Activated T-helper 1 cell treated with anti-CD3 and anti-CD28 coated beads, Interleukin-12 subunit alpha, Interleukin-12 subunit beta, Interleukin-2, Interleukin-4 antibody, amounts not matched to agents 30 ng/mL and 10 ng/mL and 1 ng/mL, durations not matched to agents 14 hours and 24 hours and 36 hours (primary cell): ENCODE measurements at places on chromosomes 2 and 18. TPM values are rescaled to one million over a fixed set of nuclear protein-coding genes. Genes with fewer than 3 reads are reported as not detected.

The CD8B2 gene
- total RNA-seq, result 0.37 and 0.54 TPM in 2 replicates

The EDAR gene
- total RNA-seq, result 1.9 and 2.3 TPM in 2 replicates

The TCF23 gene
- total RNA-seq, result not detected in 2 replicates

The POMC gene
- 5.0 and 5.9 TPM in 2 replicates for total RNA-seq

The SAG gene
- 0.08 and 0.32 TPM in 2 replicates for total RNA-seq

The SLC4A1AP gene
- total RNA-seq, result 29.7 and 29.8 TPM in 2 replicates

The ANKMY1 gene
- total RNA-seq, result 21.9 and 25.2 TPM in 2 replicates

The ALK gene
- not detected in 2 replicates for total RNA-seq

The RND3 gene
- not detected in 2 replicates for total RNA-seq

The HOXD9 gene
- not detected in 2 replicates for total RNA-seq

The PSD4 gene
- total RNA-seq, result 249 and 257 TPM in 2 replicates

The PDE1A gene
- total RNA-seq, result not detected in 2 replicates

The CCDC74A gene
- total RNA-seq, result 1.4 and 1.6 TPM in 2 replicates

The EFHD1 gene
- total RNA-seq, result 0.13 and 0.54 TPM in 2 replicates

The TFCP2L1 gene
- total RNA-seq, result 0.02 TPM in 1 of 2 replicates, not detected in the other

The COLEC11 gene
- not detected in 2 replicates for total RNA-seq

The DHRS9 gene
- total RNA-seq, result 1.6 and 2.3 TPM in 2 replicates

The SANBR gene
- 2.0 and 2.2 TPM in 2 replicates for total RNA-seq

The TOGARAM2 gene
- 5.8 and 6.0 TPM in 2 replicates for total RNA-seq
